Breast epithelium (tissue), 4 donors: ENCODE measurements at places on chromosomes 4 and X. TPM values are rescaled to one million over a fixed set of nuclear protein-coding genes. Genes with fewer than 3 reads are reported as not detected.

- peak overlapping the region; percentile 23 for H3K27ac ChIP-seq
- H3K4me3 ChIP-seq: no peak overlapping the region
- H3K27me3 ChIP-seq: no peaks in the 10 kb centered on the region
- H3K4me1 ChIP-seq: no peaks in the 10 kb centered on the region
- no peaks in the 10 kb centered on the region for H3K36me3 ChIP-seq
These were observed 57.7 kb downstream of the ARHGAP10 start for GRCh38 chr4:147789596-147789995.

- H3K27me3 ChIP-seq: no peaks in the 10 kb centered on the region
- H3K4me1 ChIP-seq: peaks cover 22% of the 10 kb centered on the region
- H3K27ac ChIP-seq: no peak overlapping the region
- H3K4me3 ChIP-seq: no peak overlapping the region
These were observed 4.8 kb downstream of the TBC1D14 start for GRCh38 chr4:6914448-6914847.

DNA sequence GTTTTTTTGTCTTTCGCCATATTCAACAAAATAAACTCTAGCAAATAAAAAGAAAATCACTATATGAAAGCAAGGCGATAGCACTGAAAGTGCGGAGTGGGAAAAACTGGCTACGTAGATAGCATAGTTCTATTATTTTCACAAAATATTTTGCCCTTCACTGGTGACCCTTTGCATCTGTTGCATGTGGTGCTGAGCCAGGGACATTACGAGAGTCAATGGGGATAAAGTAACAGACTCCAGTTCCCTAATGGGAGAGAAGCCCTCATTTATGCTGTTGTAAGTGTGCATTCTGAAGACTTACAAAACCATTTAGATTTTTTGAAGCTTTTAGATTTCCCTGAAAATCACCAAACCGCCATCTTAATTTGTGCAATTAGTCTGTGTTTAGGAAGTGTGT is 501.6 kb downstream of the PPARGC1A start:
- H3K36me3 ChIP-seq: no peaks in the 10 kb centered on the region
- no peak overlapping the region for H3K27ac ChIP-seq
- DNase-seq: no peak
- no peaks in the 10 kb centered on the region for H3K27me3 ChIP-seq

DNA sequence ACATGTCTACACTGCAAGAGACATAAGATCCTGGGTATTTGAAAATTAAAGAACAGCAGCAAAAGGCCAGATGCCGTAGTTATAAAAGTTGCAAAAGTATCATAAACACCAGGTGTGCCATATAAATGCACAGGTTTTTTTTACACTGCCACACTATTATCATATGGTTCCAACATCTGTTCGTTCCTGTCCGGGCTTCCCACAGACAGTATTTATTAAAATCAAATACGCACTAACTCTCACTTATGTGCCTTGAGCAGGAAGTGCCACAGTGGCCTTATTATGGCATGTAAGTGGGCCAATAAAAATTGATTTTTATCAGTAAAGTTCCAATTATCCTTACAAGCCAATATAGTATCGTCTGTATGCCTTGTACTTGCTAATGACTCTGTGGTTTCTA is 873.2 kb downstream of the RPA4 start:
- H3K36me3 ChIP-seq: no peaks in the 10 kb centered on the region
- no peaks in the 10 kb centered on the region for H3K27me3 ChIP-seq
- no peaks in the 10 kb centered on the region for H3K4me1 ChIP-seq
- H3K27ac ChIP-seq: no peak overlapping the region

DNA sequence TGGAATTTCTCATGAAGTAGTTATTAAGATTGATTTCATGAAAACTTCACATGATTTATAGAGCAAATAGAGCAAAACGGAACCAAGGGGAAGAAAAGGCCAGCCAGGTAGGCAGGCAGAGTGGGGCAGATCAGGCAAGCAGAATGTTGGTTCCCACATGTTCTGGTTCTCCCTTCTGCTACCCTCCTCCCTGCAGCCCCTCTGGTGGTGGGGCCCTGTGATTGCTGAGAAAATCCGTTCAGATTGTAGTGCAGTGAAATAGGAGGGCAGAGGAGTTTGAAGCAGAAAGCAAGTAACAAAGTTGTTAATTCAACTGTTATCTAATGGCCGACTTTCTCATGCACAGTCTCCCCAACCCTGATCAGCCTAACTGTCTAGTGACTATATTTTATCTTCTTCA is 185.3 kb downstream of the MID1IP1 start:
- H3K27me3 ChIP-seq: no peaks in the 10 kb centered on the region
- no peaks in the 10 kb centered on the region for H3K4me1 ChIP-seq
- no peak overlapping the region for H3K4me3 ChIP-seq
- DNase-seq: no peak

GRCh38 chr4:110184791-110185155 is 13.6 kb downstream of the ELOVL6 start:
- no peaks in the 10 kb centered on the region for H3K36me3 ChIP-seq
- no peaks in the 10 kb centered on the region for H3K4me1 ChIP-seq
- DNase-seq: no peak
- H3K27me3 ChIP-seq: no peaks in the 10 kb centered on the region

DNA sequence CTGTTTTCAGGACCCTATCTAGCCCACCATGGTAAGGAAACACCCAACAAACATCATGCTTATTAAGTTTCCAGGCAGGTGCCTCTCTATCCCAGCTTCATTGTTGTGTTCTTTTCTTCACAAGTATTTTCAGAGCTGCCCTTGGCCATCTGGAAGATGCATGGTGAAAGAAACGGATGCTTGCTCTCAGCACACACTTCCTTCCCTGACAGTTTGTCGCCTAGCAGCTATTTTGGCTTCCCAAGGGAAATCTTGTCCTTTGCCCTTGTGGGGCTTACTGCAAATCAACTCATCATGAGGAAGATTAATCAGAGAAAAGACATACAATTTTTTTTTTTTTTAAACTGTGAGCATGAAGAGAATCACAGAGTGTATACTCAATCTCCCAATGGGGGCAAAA is 128.8 kb downstream of the ASMT start:
- H3K27me3 ChIP-seq: no peaks in the 10 kb centered on the region
- no peak overlapping the region for H3K27ac ChIP-seq
- no peak overlapping the region for H3K4me3 ChIP-seq
- H3K36me3 ChIP-seq: no peaks in the 10 kb centered on the region

- DNase-seq: no peak
- no peak overlapping the region for H3K27ac ChIP-seq
- H3K27me3 ChIP-seq: no peaks in the 10 kb centered on the region
- no peaks in the 10 kb centered on the region for H3K4me1 ChIP-seq
These were observed 909.4 kb downstream of the FSTL5 start for GRCh38 chr4:161254375-161254774.

Gene GLOD5
- not detected for total RNA-seq

Gene LGI2
- 1.2 TPM for total RNA-seq

Gene ETNPPL
- total RNA-seq: not detected
